ENCODE measurements at places on chromosomes 12 and 14.
A peak's percentile ranks its signal among the peaks of the same experiment; 100 is the strongest.

DNA sequence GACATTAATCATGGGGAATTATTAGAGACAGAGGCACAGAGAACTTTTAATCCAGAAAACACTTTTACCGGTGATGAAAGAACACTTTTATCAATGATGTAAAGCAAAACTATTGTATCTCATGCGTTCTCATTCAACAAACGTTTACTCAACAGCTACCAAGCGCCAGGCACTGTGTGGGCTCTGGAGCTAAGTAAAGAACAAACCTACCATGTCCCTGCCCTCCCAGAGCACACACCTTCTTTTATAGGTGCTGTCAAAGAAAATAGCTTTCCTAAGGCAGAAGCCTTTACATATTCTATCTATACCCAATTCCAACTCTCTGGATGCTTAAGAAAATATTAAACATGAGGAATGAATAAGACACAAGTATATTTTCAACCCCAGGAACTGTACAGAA, 91.1 kb downstream of the FOXN3 start:
- no peak for DNase-seq

GRCh38 chr14:51335531-51335930, 95.5 kb downstream of the TMX1 start:
- DNase-seq = no peak

DNA sequence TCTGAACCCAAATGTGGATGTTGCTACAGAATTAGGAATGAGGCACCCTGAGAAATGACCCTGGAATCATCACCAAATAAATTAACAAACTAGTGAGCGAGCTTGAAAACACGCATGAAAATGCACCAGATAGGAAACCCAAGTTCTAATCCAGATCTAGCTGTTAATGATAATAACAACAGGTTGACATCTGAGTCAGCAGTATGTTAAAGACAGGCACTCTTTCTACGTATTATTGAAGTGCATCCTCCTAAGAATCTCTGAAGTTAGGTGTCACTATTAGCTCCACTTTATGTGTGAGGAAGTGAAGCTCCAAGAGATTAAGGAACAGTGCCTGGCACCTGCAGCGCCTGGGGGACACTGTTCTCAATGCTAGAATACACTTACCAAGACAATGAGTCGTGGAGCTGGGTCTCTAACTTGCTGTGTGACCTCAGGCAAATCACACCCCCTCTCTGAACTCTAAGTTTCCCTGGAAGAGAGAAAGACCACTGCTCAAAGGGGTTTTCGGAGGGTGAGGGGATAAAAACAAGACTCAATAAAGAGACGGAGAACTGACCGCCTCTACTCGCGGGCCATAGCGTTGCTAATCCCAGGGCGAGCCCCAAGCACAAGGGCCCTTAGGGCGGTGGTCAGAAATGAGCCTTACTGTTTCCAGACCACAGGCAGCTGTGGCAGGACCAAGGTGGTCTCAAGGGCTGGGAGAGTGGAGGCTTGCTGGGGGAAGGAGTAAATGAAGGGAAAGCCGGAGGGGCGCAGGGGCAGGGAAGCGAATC, 2.1 kb downstream of the SLC6A12 start:
- DNase-seq = no peak

DNA sequence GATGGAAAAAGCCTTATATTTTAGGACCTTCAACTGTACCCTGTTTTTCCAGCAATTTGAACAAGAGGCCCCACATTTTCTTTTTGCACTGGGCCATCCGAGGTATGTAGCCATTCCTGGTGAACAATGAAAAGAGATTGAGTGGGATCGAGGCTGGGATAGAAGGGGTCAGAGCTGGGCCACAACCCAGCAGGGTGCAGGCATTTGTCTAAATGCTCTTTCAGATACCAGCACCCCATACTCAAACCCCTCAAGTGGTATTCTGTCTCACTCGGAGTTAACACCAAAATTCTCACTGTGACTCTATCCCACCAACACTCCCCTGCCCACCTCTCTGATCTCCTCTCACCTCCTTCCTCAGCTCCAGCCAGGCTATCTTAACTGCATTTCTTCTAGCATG, 26.8 kb downstream of the DUSP6 start:
- DNase-seq = no peak

DNA sequence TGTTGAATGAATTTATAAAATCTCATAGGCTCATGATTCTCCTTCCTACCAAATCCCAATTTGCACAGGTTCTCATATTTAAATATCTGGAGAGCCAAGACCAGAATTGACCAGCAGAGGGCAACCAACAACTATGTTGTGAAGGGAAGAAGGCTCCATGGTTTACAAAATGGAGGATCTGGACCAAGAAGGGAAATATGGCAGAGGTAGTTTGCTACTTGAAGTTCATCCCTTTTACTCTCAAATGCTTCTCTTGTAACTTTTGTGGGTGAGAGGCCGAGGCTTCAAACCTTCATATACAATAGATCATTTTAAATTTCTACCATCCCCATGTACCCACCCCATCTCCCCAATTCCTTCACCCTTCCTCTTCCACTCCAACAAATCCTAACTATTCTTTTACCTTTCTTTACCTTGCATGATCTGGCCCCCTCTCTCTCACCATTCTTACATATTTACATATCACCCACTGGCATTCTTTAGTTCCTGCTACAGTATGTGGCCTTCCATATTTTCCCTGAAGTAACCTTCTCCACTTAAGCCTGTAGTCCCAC, 3.8 kb upstream of the SMARCC2 start:
- peak; percentile 93 for DNase-seq
